D341Med (cell line): ENCODE measurements at places on chromosomes 5 and 9.

GRCh38 chr5:109299557-109299956 is 110.2 kb downstream of the PJA2 start:
- DNase-seq = no peak

- DNase-seq = no peak
Measured at GRCh38 chr9:128335161-128335560, 5.2 kb upstream of the SLC27A4 start.

GRCh38 chr5:13460587-13460986 is 483.9 kb downstream of the DNAH5 start:
- DNase-seq = no peak

DNA sequence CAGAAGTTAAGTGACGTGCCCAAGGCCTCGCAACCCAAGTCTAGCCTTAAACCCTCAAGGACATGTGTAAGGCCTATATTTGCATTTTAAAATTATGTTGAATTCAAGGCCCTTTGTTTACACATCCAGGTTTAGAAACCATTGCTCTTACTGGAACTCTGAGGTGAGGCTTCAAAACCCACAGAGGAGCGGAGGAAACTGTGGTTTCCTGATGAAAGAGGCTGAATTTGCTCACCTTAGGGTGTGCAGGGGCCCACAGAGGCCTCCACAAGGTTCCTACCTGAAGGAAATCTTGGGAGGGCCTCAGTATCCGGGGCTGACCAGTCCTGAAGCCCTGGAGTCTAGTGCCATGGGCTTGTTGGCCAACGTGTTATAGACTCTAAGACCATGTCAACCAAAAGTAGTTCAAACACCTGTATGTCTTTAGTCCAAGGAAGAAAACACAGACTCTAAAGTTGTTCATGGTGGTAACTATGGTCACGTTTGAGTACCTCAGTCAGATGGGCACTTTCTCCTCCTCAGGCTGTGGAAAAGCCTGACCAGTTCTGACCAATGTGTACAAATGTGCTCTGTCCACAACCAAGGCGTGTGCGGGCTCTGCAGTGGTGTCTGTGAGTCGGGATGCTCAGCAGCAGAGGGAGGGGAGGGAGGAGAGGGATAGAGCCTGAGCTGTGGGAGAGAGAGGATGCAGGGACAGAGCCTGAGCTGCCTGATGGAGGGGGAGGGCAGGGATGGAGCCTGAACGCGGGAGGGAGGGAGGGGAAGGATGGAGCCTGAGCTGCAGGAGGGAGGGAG is 124.6 kb upstream of the ERCC6L2 start:
- DNase-seq = no peak

GRCh38 chr5:54251981-54252380 is 58.4 kb downstream of the ARL15 start:
- DNase-seq = no peak

- DNase-seq = peak; percentile 21
Measured at GRCh38 chr5:157819502-157820115, 39.3 kb downstream of the CLINT1 start.

GRCh38 chr5:113495422-113495841 is 7.2 kb upstream of the MCC start:
- no peak for DNase-seq

- DNase-seq = no peak
Measured at GRCh38 chr5:121152411-121152810, 688.3 kb downstream of the PRR16 start.

- DNase-seq = peak; percentile 54
Measured at GRCh38 chr5:168356592-168356991, 65.1 kb downstream of the WWC1 start.

GRCh38 chr5:71922584-71923106 is 184.6 kb upstream of the MAP1B start:
- DNase-seq = no peak

DNA sequence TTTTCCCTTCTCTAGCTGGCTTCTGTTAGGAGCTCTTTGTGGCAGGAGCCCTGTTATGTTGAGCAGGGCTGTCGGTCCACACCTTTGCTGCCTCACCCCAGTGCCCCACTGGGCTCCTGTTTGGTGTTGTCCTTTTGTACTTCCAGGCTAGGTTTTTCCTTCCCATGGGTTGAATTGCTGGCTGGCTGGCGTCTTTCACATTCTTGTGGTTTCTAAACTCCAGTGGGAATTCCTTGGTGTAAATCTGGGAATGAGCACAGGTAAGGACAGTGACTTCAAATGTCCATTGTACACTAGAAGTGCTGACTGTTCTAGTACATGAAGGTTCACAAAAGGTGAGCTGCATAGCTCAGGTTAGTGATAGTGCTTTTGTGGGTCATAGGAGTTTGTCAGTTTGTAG is 30.4 kb downstream of the RASGRF2 start:
- DNase-seq = no peak

GRCh38 chr5:137845472-137845871 is 22.2 kb upstream of the MYOT start:
- DNase-seq = peak; percentile 20

GRCh38 chr9:136316271-136316751 is 11.0 kb upstream of the GPSM1 start:
- no peak for DNase-seq

DNA sequence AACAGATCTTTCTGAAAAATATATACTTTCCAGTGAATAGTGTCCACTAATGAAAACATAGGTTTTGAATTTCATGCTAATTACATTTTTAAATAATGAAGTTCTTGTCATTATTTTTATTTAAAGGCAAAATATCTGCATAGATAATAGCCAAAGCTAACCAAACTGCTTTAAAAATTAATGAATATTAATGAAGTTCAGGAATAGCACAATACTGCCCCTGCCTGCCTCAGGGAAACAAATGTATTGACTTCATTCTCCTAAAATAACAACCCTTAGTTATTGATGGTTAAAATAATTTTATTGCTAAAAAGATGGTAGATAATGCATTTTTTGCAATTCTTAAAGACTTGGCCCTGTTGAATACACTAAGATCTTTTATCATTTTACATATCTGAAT is 103.6 kb upstream of the SSBP2 start:
- no peak for DNase-seq

DNA sequence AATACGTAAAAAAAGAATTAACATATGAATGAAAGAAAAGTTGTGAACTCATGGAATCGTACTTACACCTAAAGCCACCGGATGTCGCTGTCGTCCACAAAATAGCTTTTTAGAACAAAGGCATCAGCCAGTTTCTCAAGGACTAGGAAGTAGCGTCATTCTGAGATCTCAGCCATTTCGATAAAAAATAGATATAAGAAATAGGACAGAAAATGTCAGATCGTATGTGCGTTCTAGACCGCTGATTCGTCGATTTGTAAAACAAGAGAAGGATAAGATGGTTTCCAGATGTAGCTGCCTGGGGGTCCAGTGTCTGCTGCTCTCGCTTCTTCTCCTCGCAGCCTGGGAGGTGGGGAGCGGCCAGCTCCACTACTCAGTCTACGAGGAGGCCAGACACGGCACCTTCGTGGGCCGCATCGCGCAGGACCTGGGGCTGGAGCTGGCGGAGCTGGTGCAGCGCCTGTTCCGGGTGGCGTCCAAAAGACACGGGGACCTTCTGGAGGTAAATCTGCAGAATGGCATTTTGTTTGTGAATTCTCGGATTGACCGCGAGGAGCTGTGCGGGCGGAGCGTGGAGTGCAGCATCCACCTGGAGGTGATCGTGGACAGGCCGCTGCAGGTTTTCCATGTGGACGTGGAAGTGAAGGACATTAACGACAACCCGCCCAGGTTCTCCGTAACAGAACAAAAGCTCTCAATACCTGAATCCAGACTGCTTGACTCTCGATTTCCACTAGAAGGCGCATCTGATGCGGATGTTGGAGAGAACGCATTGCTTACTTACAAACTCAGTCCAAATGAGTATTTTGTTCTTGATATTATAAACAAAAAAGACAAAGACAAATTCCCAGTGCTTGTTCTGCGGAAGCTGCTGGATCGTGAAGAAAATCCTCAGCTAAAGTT is at the start of gene PCDHA10:
TSS of gene PCDHA10 (plus strand) at position 126 of the 903 bp plus-strand sequence. CDS start at position 278, 152 bp downstream.
- DNase-seq = no peak

GRCh38 chr9:126612813-126613641 is 701 bp upstream of the LMX1B start:
- DNase-seq = no peak

- DNase-seq = no peak
Measured at GRCh38 chr9:70581955-70582350, 167.5 kb upstream of the KLF9 start.

DNA sequence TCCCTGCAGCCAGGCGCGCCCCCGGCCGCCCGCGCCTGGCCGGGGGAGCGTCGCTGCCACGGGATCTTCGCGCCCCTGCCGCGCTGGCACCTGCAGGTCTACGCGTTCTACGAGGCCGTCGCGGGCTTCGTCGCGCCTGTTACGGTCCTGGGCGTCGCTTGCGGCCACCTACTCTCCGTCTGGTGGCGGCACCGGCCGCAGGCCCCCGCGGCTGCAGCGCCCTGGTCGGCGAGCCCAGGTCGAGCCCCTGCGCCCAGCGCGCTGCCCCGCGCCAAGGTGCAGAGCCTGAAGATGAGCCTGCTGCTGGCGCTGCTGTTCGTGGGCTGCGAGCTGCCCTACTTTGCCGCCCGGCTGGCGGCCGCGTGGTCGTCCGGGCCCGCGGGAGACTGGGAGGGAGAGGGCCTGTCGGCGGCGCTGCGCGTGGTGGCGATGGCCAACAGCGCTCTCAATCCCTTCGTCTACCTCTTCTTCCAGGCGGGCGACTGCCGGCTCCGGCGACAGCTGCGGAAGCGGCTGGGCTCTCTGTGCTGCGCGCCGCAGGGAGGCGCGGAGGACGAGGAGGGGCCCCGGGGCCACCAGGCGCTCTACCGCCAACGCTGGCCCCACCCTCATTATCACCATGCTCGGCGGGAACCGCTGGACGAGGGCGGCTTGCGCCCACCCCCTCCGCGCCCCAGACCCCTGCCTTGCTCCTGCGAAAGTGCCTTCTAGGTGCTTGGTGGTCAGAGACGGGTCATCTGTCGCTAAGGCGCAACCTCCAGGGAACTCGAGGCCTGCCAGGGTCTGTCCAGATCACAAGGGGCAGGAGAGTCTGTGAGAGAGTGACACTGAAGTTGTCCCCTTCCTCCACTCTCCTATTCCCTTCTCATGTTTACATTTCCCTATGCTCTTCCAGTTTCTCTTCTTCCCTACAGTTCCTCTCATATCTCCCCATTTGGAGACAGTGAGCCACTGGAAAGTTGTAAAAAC is 1.3 kb downstream of the GPR150 start:
- peak; percentile 31 for DNase-seq

GRCh38 chr5:42057254-42057690 is 132.2 kb downstream of the FBXO4 start:
- DNase-seq = peak; percentile 69

- no peak for DNase-seq
Measured at GRCh38 chr5:22643356-22643755, 209.8 kb downstream of the CDH12 start.

GRCh38 chr5:128596071-128596470 is 58.0 kb upstream of the FBN2 start:
- DNase-seq = no peak

GRCh38 chr5:19369561-19369960 is 618.4 kb downstream of the CDH18 start:
- DNase-seq = no peak

DNA sequence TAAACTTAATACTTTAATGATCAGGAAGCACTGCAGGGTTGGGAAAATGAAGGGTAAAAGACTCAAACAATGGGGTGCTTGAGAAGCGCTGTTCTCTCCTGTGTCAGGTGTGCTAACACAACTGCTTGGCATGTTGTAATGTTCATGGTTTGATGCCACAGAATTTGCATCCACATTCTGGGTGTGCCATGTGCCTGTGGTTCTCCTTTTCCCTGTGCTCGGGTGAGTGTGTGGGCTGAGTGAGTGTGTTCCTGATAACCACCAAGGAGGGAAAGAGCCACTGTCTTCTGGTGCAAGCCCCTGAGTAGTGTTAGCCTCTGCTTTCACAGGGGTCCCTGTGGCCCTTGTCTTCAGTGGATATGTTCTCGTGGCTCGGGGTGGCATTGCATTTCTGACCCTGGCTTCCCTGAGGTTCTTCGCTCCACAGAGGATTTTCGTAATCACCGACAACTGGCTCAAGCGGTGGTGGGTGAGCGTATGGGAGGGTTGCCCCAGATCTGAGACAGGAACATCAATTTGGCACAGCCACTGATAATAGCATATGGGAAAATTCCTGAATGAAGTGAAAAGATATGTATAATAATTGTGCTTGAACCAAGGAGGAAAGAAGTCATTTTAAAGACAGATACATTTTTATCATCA is 102.0 kb downstream of the MVB12B start:
- DNase-seq = no peak

GRCh38 chr9:6926436-6926835 is 168.7 kb downstream of the KDM4C start:
- DNase-seq = no peak

DNA sequence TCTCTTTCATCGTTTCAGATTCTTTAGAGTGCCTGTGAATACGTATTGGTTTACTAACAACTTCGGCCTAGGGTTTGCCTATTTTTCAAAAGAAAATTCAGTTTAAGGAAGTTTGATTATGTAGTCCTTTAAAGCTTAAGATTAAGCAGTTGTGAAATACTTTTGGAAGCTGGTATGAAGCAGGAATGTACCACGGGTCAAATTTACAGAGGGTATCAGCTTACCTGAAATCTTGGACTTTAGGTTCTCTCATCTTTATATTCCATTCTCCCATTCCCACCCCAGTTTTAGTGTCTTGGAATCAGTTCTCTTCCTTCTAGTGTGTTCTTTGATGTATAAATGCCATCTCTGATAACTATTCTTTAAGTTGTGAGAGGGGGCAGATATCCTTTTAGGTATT is 53.2 kb downstream of the IQGAP2 start:
- no peak for DNase-seq

DNA sequence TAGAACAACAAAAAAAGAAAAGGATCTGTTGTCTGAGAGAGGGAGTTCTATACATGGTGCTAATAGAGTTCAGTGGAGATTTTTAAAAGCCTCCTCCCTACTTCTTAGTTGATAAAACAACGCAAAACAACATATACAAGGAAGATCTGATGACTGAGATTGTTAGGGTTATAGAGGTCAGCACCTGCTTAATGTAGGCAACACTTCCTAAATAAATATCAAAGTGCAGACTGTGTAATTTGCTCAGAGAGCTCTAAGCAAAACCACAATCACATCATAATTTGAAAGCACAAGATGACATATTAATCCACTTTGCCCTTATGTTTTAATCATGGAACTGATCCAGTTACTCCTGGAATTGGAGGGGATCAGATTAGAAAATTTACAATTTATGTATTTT is 474.5 kb downstream of the PRR16 start:
- no peak for DNase-seq

GRCh38 chr5:174618589-174618988 is 105.8 kb upstream of the MSX2 start:
- peak; percentile 57 for DNase-seq

GRCh38 chr9:106110483-106110882 is 416.1 kb downstream of the TMEM38B start:
- DNase-seq = no peak

GRCh38 chr9:136787690-136788400 is 3.3 kb upstream of the TMEM141 start:
- DNase-seq = peak; percentile 79

- no peak for DNase-seq
Measured at GRCh38 chr5:167945542-167946384, 345.7 kb upstream of the WWC1 start.
